ENCODE measurements at places on chromosomes 1 and 21. TPM values are rescaled to one million over a fixed set of nuclear protein-coding genes. Genes with fewer than 3 reads are reported as not detected.

The NUF2 gene
- 74.7 TPM for total RNA-seq

The ZNF670 gene
- 9.8 TPM for total RNA-seq

The DNAJC28 gene
- total RNA-seq: 1.6 TPM

The MAP3K21 gene
- 5.9 TPM for total RNA-seq

The GCLM gene
- 18.7 TPM for total RNA-seq

The VHLL gene
- not detected for total RNA-seq

The LAMC2 gene
- 24.5 TPM for total RNA-seq

The SETDB1 gene
- total RNA-seq: 55.4 TPM

The MSH4 gene
- total RNA-seq: 0.05 TPM

The SLC1A7 gene
- not detected for total RNA-seq

GRCh38 chr1:235160383-235160956 is 580 bp downstream of the RBM34 start:
- DNase-seq: no peak

DNA sequence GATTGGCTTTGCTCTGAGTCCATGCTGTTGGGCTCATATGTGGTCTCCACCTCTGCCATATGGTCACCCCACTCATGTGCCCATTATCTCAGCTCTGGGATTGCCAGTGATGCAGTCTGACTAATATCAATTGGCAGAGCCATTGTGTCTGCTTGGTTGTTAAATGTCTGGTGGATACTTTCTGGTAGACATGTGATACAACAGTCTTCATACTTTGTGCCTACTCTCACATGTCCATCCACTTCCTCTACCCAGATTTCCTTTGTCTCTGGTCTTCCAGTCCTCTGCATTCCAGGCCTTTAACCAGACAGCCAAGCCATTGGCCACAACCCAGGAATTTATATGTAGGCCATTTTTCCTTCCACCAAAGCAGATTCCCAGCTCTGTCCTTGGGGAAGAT is 30.8 kb upstream of the DIPK1A start:
- no peak for DNase-seq

GRCh38 chr1:95554408-95554807 is 320.4 kb downstream of the RWDD3 start:
- no peak for DNase-seq

DNA sequence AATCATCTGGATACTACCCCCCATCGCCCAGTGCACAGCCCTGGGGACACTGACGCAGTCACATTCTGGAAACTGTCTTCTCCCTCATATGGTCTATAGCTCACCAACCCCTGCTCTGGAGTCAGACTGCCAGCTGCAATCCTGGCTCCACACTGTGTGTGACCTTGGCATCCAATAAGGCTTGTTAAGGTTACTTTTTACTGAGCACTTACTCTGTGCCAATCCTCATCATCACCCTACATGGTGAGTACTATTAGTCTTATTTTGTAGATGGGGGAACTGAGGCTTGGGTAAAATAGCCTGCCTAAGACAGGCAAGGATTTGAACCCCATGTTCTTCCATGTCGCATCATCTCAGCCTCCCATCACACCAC is 34.9 kb downstream of the AHDC1 start:
- no peak for DNase-seq

GRCh38 chr1:2602866-2603520 is 16.4 kb downstream of the PRXL2B start:
- no peak for DNase-seq

GRCh38 chr1:3456449-3456963 is 2.0 kb downstream of the ARHGEF16 start:
- no peak for DNase-seq

- no peak for DNase-seq
Measured at GRCh38 chr1:218024211-218024720, 260.8 kb upstream of the RRP15 start.

GRCh38 chr1:53270873-53271272 is 32.6 kb upstream of the MAGOH start:
- no peak for DNase-seq

DNA sequence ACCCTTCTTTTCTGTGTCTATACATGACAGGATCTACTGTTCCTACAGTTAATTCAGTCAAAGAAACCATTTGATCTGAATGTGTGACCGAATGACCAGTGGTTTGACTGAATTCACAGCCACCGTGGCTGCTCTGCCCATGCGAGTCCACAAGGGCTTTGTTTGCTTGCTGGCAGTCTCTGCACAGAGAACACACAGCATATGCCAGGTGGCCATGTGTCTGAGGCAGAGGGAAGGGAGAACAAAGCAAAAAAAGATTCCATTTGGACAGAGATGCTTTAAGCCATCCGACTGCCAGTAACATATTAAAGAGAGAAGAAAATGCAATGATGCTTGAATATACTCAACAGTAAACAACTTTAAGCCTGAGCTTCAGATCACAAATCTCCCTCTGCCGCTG is 737.8 kb upstream of the CXADR start:
- DNase-seq: no peak

DNA sequence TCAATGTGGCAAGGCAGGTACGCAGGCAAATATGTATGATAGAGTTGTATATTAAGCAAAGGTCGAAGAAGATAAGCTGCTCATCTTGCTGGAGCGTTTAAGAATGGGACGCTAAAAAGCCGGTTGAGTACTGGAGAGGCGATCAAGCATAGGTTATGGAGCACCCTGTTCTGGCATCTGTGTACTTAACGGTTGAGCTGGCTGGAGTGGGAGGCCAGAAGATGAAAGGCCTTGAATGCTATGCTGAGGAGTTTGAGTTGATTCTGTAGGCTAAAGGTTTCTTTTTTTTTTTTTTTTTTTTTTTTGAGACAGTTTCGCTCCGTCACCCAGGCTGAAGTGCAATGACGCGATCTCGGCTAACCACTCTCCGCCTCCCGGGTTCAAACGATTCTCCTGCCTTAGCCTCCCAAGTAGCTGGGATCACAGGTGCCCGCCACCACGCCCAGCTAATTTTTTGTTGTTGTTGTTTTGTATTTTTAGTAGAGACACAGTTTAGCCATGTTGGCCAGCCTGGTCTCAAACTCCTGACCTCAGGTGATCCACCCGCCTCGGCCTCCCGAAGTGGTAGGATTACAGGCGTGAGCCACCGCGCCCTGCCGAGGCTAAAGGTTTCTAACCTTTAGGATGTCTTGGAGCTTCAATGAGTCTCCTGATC is 850 bp upstream of the KHDC4 start:
- peak; percentile 52 for DNase-seq

DNA sequence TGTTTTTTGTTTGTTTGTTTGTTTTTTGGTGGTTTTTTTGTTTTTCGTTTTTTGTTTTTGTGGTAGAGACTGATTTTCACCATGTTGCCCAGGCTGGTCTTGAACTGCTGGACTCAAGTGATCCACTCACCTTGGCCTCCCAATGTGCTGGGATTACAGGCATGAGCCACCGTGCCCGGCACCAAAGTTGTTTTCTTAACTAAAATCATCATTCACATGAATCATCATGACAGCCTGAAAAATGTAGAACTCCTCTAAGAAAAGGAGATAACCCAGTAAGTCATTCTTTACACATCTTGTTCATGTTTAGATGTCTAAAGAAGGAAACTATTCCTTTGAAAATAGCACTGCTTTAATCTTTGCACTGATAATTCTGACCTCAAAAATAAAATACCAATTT is 37.5 kb downstream of the DISP1 start:
- peak; percentile 4 for DNase-seq

GRCh38 chr1:107604825-107605224 is 360.2 kb downstream of the VAV3 start:
- no peak for DNase-seq

- no peak for DNase-seq
Measured at GRCh38 chr1:236038034-236038433, 26.9 kb downstream of the NID1 start.

- DNase-seq: no peak
Measured at GRCh38 chr1:102886638-102887037, 221.7 kb downstream of the COL11A1 start.

DNA sequence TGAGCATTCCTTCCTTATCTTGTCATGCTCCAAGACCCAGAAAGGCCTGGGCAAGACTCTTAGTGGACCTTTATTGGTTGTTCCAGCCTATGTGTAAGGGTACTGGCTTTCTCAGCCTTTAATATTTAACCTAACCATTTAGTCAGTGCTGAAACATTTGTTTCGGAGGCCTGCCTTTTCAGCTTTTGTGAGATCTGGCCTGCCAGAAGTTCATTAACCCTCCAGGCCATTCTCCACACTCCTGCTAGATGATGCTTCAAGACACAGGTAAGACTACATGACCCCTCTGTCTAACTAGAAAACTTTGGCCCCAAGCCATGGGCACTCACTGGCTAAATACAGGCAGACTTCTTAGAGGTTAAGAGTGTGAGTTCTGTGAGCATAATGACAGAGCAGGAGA is 138.4 kb upstream of the ZP4 start:
- DNase-seq: no peak

- no peak for DNase-seq
Measured at GRCh38 chr1:40797668-40798010, 14.1 kb downstream of the KCNQ4 start.

DNA sequence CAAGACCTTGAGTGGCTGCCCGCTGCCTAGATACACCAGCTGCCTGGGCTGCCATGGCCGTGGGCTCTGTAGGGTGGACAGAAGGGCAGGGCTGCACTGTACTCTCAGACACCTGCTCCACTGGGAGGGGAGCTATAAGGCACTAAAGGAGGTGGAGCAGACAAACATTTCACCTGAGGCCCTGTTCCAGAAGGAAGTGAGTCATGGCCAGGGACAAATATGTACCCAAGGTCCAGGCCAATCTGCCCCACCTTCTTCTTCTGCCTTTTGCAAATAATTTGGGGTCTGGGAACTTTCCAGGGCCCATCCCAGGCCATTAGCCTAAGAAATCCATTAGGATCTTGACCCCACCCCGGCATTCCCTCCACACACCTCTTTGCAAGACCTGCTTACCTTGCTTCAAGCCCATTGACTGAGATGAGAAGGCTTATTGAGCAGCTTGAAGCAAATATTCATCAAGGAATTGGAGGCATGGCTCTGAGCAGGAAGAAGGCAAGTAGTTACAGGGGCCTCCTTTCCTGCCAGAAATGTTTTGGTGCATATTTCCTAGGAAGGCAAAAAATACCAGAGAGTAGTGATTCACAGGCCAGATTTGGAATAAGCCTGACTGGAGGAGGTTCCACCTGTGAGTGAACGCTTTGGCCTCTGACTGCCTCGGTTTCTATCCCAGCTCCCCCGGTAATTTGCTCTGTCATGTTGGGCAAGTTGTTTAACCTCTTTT is at the start of gene CAPN8:
CAPN8 (minus strand) TSS at position 110 of the 721 bp plus-strand sequence; CDS start at position 55, 55 bp downstream.
- no peak for DNase-seq
